ENCODE measurements at places on chromosomes 12 and 14. TPM values are rescaled to one million over a fixed set of nuclear protein-coding genes. Genes with fewer than 3 reads are reported as not detected.

DCN gene
- 239 TPM for polyA plus RNA-seq

RASSF9 gene
- polyA plus RNA-seq = 1.0 TPM

SVOP gene
- 0.04 TPM for polyA plus RNA-seq

IRF9 gene
- 88.9 TPM for polyA plus RNA-seq

IGF1 gene
- 0.71 TPM for polyA plus RNA-seq

CISTR gene
- polyA plus RNA-seq = not detected

TAMALIN gene
- 22.3 TPM for polyA plus RNA-seq

SPIC gene
- polyA plus RNA-seq = not detected

TRIM9 gene
- polyA plus RNA-seq = 0.67 TPM

ALDH6A1 gene
- polyA plus RNA-seq = 102 TPM

TGM1 gene
- polyA plus RNA-seq = 4.5 TPM

PLEKHH1 gene
- 9.1 TPM for polyA plus RNA-seq

NACA gene
- 1,180 TPM for polyA plus RNA-seq

KLRC2 gene
- not detected for polyA plus RNA-seq

KRT75 gene
- not detected for polyA plus RNA-seq

TESPA1 gene
- not detected for polyA plus RNA-seq

PAX9 gene
- polyA plus RNA-seq = not detected

SRRM4 gene
- 0.17 TPM for polyA plus RNA-seq

MIP gene
- polyA plus RNA-seq = not detected

CCDC91 gene
- 17.5 TPM for polyA plus RNA-seq

NINJ2 gene
- 0.69 TPM for polyA plus RNA-seq

TXNDC16 gene
- 2.6 TPM for polyA plus RNA-seq

SOS2 gene
- 11.9 TPM for polyA plus RNA-seq

SUOX gene
- 61.1 TPM for polyA plus RNA-seq

CCDC92 gene
- polyA plus RNA-seq = 39.3 TPM

IRAK3 gene
- 1.2 TPM for polyA plus RNA-seq

RPS6KA5 gene
- polyA plus RNA-seq = 0.95 TPM

Data from kidney (tissue), 22 donors.